ENCODE measurements at places on chromosomes 6 and 20.

GRCh38 chr20:56780266-56780665 is 151.2 kb downstream of the TFAP2C start:
- DNase-seq: no peak

DNA sequence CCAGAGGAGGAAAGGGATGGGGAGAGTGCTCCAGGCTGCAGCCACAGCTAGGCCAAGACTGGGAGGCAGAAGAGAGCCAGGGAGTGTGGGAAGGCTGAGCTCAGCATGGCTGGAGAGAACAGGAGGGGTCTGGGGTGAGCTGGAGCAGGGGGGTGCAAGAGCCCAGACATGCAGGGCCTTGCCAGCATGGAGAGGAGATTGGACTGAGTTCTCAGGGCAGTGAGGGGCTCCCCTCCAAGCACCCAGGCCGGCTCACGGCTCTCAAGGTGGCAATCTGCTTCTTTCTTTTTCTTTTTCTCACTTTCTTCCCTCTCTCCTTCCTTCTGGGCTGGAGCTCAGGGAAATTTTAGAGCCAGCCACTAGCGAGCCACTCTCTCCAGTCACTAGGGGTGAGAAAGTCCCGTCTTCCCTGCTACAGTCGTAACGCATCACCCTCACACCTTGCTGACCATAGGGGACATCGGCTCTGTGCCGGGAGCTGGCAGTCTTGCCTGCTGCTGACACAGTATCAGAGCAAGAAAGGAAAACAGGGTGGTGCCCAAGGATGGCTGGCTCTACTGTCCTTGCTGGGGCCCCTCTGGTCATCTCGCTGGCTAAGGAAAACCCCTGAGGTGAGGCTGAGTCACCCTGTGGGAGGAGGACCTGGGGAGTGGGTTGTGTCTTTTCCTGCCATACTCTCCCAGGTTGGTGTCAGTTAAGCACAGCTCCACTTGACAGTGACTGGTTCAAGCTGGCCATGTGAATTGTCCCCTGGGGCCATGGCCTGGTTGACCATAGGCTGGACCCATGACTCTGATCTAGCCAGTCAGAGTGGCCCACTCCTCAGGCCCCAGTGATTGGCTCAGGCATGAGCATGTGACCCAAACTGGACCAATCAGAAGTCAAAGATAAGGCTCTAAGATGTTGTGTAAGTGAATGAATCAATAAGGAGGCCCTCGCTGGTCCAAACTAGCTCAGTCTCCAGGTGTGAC is 135.1 kb upstream of the PMEPA1 start:
- no peak for DNase-seq

- DNase-seq: no peak
Measured at GRCh38 chr20:21523895-21524294, 10.0 kb upstream of the NKX2-2 start.

DNA sequence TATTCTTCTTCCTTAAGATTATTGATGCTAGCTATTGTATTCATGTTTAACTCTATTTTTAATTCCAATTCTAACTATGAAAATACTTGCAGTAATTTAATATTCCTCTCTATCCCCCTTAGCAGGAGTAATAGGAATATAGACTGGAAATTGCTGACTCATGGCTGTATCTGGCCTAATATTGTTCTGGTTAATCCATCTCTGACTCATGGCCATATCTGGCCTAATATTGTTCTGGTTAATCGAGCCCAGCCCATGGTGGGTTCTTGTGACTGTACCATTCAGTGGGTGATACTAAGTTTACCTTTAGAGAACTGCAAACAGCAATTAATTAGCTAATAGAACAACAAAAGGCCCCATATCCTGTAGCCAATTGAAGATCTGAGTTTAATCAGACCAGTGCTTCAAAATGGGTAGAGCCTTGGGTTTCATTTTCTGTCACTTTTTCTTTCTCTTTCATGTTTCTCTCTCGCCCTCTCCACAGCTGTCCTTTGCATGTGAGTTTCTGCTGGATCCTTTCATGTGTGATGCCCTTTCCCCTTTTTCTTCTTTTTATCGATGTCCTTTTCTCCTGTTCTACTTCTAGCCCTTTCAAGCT is 50.6 kb downstream of the SLC22A3 start:
- DNase-seq: no peak

- no peak for DNase-seq
Measured at GRCh38 chr6:153231048-153231646, 100.1 kb upstream of the RGS17 start.

Data from stimulated activated naive CD4-positive, alpha-beta T cell treated with Interleukin-2 at 50 U/mL for 16 hours (primary cell).